ENCODE measurements at places on chromosomes 11 and 22.

DNA sequence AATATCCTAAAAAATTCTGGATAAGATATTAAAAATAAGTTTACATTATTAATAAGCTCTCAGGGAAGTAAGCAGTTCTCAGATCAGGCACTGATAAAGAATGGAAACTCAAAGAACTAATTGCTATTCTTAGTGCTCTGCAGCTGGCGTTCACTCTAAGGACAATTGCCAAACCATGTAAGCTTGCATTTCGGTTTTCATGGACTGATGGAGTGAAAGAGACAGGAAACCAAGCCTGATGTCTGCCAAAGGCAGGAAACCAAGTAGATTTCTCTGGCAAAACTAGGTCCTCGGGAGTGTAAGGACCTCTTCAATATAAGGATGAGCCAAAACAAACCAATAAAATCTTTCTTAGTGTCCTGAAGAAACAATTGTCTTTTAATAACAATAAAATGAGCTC lies 355.2 kb downstream of the RAB38 start:
- DNase-seq = no peak

- no peak for DNase-seq
Observed at GRCh38 chr11:68191661-68192579, 21.2 kb downstream of the KMT5B start.

- DNase-seq = no peak
Observed at GRCh38 chr11:86956905-86957195, 1.7 kb upstream of the FZD4 start.

- DNase-seq = no peak
Observed at GRCh38 chr11:69308491-69308911, 14.5 kb downstream of the MYEOV start.

DNA sequence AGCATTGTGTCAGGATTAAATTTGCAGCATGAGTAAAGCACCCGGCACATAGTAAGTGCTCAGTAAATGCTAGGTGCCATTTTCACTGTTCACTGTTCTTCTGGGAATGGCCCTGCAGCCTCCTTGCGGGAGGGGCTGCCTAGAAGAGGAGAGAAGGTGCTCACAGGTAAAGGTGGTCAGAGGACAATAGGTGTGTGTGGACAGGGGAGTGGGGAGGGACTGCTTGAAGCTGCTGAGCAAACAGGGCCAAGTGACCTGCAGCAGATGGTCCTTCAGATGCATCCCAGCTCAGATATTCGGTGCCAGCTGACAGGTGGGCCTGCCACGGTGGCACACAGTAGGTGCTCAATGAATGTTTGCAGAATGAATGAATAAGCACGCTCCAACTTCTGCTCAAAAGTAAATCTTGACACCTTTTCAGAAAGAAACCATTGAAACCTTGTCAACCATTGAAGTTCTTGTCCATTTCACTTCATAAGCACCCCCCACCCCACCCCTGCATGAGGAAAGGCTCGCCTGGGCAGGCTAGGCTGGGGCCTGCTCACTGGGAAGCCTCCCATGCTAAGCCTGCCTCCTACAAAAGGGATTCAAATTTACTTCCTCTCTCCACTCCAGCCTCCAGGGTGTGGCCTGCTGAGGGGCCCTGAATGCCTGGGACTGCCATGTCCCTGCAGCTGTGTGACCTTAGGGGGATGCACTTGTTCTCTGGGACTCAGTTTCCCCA lies 1.6 kb downstream of the KIAA0930 start:
- DNase-seq = no peak

DNA sequence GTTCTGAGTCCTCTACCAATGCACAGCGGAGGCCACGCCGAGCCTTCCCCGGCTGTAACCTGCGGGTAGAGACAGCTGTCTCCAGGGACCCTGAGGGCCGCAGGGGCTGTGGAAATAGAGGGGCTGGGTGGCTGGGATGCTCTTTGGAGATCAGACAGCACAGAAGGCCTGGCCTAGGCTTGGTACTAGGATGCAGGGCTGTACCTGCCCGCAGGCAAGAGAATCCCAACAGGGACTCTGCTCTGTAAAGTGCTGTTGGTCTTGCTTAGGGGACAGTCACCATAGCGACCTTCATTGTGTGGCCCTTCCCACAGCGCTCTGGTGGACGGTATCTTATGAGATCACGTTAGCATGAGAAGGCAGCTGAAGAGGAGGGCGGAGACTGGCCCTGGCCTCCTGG lies 11.3 kb upstream of the KCNJ5 start:
- no peak for DNase-seq

DNA sequence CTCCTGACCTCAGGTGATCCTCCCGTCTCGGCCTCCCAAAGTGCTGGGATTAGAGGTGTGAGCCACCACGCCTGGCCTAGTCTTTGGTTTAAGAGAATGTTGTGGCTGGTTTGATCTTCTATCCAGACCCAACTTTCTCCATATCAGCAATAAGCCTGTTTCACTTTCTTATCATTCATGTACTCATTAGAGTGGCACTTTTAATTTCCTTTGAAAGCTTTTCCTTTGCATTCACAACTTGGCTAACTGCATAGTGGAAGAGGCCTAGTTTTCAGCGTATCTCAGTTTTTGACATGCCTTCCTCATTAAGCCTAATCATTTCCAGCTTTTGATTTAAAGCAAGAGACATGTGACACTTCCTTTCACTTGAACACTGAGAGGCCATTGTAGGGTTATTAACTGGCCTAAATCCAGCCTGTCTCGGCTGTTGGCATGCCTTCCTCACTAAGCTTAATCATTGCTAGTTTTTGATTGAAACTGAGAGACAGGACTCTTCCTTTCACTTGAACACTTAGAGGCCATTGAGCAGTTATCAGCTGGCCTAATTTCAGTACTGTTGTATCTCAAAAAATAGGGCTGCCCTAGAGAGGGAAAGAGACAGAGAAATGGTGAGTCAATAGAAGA lies 13.1 kb upstream of the RPL3 start:
- no peak for DNase-seq

DNA sequence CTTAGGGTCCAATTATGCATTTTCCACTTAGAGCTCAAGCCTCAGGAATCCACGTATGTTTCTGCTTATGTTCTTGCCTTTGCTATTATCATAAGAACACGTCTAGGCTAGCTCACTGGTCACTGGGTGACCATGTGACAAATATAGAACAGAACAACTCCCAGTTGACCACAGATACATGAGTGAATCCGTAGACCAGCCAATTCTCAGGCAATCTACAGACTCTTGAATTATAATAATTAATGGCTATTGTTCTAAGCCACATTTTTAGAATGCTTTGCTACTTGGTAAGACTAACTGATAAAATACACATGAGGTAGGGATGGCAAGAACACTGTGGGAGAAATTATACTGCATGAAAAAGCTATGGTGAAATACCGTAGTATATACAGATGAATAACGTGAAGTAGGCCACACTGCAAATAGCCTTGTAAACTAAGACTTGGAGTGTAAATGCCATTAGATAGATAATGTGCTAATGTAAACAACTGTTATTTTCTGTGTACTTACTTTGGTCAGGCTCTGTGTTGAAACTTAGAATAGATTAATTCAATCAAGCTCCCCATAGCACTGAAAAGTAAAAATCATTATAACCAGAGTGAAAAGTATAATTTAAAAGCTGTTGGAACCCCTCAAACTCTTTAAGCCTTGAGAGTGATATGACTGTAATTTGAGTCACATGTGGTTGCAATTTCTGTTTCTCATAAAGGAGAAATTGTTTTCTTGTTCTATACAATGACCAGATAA lies 366.2 kb upstream of the CCDC179 start:
- DNase-seq = no peak

DNA sequence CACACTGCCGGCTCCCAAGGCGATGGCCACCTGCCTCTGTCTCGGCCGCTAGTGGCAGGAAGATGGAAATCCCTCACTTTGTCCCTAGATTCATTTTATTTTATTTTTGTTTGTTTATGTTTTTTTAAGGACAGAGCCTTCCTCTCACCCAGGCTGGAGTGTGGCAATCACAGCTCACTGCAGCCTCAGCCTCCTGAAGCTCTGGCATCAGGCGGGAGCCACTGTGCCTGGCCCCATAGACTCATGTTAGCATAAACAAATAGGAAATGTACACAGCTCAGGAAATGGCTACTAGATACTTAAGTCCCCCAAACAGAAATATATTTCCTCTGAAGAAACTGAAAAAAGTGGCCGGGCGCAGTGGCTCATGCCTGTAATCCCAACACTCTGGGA lies 3.5 kb downstream of the TMEM80 start:
- DNase-seq = no peak

GRCh38 chr22:37244114-37244921 lies at the start of gene RAC2:
RAC2 (minus strand) TSS chr22:37244269; CDS start chr22:37244148, 121 bp downstream.
- peak; percentile 91 for DNase-seq

GRCh38 chr11:66598993-66599392 lies 6.0 kb downstream of the CCS start:
- DNase-seq = no peak

GRCh38 chr11:6233984-6234386 lies 451 bp downstream of the FHIP1B start:
- DNase-seq = no peak

GRCh38 chr22:22871536-22872278 lies 15.9 kb upstream of the IGLL5 start:
- no peak for DNase-seq

DNA sequence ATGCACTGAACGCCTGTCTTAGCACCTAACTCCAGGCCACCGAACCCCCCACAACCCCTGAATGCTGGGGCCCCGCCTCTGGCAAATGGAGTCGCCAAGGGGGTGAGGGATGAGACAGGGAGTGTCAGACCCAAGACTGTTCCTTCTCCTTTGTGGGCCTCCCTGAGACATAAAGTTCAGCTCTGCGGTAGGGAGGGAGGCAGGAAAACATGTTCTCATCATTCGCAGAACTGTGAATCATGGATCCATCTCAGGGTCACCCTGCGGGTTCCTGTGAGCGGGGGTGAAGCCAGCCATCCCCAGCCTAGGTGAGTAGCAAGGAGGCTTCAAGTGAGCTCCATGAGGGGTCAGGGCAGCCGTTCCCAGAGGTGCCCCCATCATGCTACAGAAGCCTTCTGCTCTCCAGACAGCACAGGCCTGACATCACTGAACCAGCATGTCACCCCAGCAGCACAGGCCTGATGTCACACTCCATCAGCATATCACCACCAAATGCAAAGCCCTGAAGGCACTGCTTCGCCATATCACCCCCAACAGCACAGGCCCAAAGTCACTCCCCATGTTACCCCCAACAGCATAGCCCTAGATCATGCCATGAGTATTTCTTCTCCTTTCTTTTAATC lies 27.2 kb downstream of the TMPRSS6 start:
- DNase-seq = no peak

- no peak for DNase-seq
Observed at GRCh38 chr22:46347646-46348045, 12.1 kb downstream of the TRMU start.

- no peak for DNase-seq
Observed at GRCh38 chr11:46291441-46292150, 14.1 kb downstream of the CREB3L1 start.

GRCh38 chr11:113519989-113520613 lies 44.9 kb upstream of the DRD2 start:
- no peak for DNase-seq

GRCh38 chr11:114121804-114122504 lies 62.4 kb downstream of the ZBTB16 start:
- no peak for DNase-seq

- DNase-seq = no peak
Observed at GRCh38 chr11:121535129-121535796, 82.5 kb upstream of the SORL1-AS1 start.

GRCh38 chr11:121337078-121337477 lies 44.5 kb downstream of the SC5D start:
- DNase-seq = no peak

DNA sequence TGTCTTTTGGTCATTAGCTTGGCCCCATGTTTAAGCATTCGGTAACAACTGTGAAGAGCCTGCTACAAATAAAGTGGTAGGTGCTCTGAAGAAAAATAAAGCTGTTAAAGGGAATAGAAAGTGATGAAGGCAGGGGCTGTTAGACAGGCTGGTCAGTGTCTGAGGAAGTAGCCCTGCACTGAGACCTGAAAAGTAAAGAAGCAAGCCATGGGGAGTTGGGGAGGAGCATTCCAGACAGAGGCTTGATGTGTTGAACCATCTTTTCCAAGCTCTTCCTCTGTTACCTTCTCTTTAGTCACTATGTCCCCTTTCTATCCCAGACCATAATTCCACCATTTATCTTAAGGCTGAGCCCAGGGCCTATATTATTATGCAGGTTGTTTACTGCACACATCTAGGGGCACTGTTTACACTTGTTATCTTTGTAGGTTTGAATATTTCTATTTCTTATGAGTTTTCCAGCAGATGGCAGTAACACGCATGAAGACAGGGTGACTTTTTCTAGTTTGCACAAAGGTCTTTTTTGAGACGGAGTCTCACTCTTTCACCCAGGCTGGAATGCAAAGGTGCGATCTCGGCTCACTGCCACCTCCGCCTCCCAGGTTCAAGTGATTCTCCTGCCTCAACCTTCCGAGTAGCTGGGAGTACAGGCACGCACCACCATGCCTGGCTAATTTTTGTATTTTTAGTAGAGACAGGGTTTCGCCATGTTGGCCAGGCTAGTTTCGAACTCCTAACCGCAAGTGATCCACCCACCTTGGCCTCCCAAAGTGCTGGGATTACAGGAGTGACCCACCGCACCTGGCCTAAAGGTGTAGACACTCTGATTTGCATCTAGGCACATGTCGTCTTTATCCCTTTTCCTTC lies 23.0 kb downstream of the ZFTA start:
- DNase-seq = no peak

DNA sequence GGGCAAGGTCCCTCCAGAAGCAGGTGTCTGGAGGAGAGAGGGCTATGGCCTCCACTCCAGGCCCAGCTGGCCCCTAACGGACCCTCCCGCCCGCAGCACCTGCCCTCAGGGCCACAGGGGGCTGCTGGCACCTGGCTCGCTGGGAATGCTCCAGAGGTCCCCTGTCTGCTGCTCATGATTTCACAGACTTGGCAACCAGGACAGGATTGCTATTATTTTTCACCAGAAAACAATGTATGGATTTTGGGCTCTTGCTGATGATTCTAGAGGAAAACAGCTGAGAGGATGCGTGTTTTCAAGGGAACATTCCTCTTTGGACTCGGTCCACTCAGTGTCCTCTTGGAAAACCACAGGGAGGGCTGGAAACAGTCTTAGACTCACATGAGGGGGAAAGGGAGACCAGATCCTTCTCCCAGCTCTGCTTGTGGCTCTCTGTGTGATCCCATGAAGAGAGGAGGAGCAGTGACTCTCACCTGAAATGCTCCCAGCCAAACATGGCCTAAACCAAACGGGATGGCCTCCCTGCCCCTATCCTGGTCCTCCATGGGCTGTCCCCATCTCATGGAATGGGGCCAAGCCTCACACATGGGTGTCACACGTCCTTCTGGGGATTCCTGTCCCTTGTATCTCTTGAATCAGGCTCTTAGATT lies 15.8 kb downstream of the MYEOV start:
- DNase-seq = no peak

- no peak for DNase-seq
Observed at GRCh38 chr11:122690801-122691548, 35.5 kb downstream of the UBASH3B start.

GRCh38 chr11:27201454-27202302 lies 161.1 kb downstream of the BBOX1 start:
- DNase-seq = no peak

- no peak for DNase-seq
Observed at GRCh38 chr11:45662665-45663485, 2.5 kb downstream of the CHST1 start.

- DNase-seq = no peak
Observed at GRCh38 chr22:44357296-44357965, 44.7 kb upstream of the SHISAL1 start.

GRCh38 chr11:131809203-131809918 lies 438.9 kb downstream of the NTM start:
- no peak for DNase-seq

All from CD4-positive, alpha-beta T cell treated with Interleukin-4 for 1 hour (primary cell).